Peyer's patch (tissue), 4 donors: ENCODE measurements at places on chromosomes 1 and 21.

GRCh38 chr1:64975740-64976139 lies 9.4 kb upstream of the JAK1 start:
- no peak for DNase-seq

- DNase-seq: no peak
- H3K4me3 ChIP-seq: no peak overlapping the region
- no peaks in the 10 kb centered on the region for H3K4me1 ChIP-seq
- no peaks in the 10 kb centered on the region for H3K36me3 ChIP-seq
Observed at GRCh38 chr1:215005078-215005477, 77.5 kb upstream of the KCNK2 start.

DNA sequence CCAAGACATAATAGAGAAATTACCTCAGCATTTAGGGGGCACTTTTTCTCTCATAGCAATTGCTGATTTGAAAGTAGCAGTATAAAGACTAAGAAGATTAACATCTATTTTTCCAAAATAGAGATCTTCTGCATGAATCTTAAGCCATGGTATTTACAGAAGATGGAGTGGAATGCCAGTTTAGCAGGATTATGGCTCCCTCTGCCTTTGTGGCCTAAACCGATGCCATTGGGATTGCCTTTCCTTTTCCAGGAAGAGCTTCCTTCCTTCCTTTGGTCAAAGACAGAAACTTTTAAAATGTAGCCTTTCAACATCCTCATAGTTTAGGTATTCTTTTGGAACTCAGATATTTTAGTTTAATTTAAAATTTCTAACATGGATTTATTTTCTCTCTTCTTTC lies 39.4 kb downstream of the CFHR5 start:
- H3K4me3 ChIP-seq: no peak overlapping the region
- no peaks in the 10 kb centered on the region for H3K36me3 ChIP-seq
- H3K4me1 ChIP-seq: no peaks in the 10 kb centered on the region
- H3K27ac ChIP-seq: no peak overlapping the region
- no peaks in the 10 kb centered on the region for H3K27me3 ChIP-seq

- DNase-seq: no peak
- H3K36me3 ChIP-seq: peaks cover 5% of the 10 kb centered on the region
- H3K4me3 ChIP-seq: no peak overlapping the region
- no peaks in the 10 kb centered on the region for H3K4me1 ChIP-seq
- no peak overlapping the region for H3K27ac ChIP-seq
- no peaks in the 10 kb centered on the region for H3K27me3 ChIP-seq
Observed at GRCh38 chr1:19709260-19709793, 44.7 kb downstream of the HTR6 start.

DNA sequence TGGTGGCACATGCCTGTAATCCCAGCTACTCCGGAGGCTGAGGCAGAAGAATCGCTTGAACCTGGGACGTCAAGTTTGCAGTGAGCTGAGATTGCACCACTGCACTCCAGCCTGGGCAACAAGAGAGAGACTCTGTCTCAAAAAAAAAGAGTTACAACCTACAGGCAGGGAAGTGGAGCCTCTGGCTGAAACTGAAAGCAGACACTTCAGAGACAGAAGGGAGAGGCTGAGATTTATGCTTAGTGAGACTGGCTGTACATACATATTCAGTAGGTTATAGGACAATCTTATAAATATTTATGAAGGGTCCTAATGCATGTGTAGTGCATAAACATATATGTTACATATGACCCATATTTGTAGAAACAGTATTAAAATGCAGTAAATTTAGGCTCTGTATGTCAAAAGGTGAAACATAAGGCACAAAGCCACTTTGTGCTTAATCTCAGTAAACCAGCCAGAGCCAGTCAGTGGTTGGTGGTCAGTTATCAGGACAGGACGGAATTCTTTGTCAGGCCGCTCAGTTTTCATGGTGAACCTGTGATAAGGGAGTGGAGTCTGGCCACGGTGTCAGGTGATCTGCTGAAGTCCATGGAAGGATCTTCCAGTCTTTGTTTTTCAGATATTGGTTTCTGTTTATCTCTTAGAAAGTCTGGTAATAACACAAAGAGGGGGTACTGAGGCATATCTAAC lies 13.7 kb downstream of the RHEX start:
- H3K4me3 ChIP-seq: no peak overlapping the region
- H3K36me3 ChIP-seq: no peaks in the 10 kb centered on the region
- no peak for DNase-seq
- H3K4me1 ChIP-seq: no peaks in the 10 kb centered on the region
- no peaks in the 10 kb centered on the region for H3K27me3 ChIP-seq

DNA sequence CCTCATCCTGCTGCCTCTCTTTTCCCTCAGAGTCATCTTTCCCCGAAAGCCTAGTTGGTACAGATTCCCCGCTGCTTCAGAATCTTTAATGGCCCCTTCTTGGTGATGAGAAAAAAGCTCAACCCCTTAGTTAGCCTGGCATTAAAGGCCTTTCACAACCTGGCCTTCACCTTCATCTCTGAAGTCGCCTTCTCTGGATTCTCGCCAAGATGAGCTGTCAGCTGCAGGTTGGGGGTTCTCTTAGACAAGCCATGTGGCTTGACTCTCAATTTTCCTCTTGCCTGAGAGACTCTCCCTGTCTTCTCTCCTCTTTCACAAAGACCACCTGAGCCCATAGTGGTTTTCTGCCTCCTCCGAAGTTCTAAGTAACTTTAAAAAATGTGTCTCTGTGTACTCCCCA lies 15.5 kb upstream of the DISC1 start:
- H3K4me1 ChIP-seq: peaks cover 5% of the 10 kb centered on the region
- no peak for DNase-seq
- no peaks in the 10 kb centered on the region for H3K36me3 ChIP-seq
- no peaks in the 10 kb centered on the region for H3K27me3 ChIP-seq

DNA sequence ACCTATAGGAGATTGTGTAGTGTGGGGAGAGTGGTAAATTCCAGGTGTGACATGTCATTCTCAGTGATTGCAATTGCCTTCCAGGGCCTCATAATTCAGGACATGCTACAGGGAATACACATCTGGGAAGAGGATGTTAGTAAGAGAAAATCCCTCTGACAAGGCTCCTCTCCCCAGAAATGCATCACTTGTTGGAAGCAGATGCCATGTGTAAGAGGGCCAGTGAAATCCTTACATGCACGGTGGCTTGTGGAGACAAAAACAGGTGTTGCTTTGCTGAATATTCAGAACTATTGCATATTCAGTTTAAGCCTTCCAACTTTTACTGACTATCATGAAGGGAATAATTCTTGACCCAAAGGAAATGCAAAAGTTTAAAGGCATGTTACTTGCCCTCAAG lies 503.4 kb downstream of the NEGR1 start:
- no peaks in the 10 kb centered on the region for H3K4me1 ChIP-seq
- H3K4me3 ChIP-seq: no peak overlapping the region
- no peaks in the 10 kb centered on the region for H3K36me3 ChIP-seq
- H3K27ac ChIP-seq: no peak overlapping the region
